CD4-positive, alpha-beta T cell treated with Interleukin-21 for 1 hour (primary cell): ENCODE measurements at places on chromosomes 11 and 22.

GRCh38 chr11:17350455-17351171 lies 987 bp upstream of the NCR3LG1 start:
- no peak for DNase-seq

DNA sequence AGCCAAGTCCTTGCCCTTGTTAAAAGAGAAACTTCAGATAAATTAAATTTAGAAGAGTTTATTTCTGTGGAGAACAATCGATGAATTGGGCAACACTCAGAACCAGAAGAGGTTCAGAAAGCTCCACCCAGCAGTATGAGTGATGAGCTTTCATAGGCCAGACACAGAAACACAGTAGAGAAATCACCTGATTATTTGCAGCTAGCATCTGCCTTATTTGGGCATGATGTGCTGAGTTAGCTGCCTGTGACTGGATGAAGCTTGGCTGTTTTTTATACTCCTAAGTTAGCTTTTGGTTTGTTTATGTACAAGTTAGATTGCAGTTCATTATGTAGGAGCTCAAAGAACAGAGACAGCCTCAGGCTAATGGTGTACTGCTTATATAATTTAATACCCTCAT lies 269.5 kb upstream of the SESN3 start:
- no peak for DNase-seq

DNA sequence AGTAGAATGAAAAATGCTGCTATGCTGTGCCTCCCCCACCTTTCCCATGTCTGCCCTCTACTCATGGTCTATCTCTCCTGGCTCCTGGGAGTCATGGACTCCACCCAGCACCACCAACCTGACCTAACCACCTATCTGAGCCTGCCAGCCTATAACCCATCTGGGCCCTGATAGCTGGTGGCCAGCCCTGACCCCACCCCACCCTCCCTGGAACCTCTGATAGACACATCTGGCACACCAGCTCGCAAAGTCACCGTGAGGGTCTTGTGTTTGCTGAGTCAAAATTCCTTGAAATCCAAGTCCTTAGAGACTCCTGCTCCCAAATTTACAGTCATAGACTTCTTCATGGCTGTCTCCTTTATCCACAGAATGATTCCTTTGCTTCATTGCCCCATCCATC lies 14.9 kb upstream of the HBE1 start:
- no peak for DNase-seq

GRCh38 chr11:68610452-68611116 lies 73.8 kb upstream of the GAL start:
- no peak for DNase-seq

DNA sequence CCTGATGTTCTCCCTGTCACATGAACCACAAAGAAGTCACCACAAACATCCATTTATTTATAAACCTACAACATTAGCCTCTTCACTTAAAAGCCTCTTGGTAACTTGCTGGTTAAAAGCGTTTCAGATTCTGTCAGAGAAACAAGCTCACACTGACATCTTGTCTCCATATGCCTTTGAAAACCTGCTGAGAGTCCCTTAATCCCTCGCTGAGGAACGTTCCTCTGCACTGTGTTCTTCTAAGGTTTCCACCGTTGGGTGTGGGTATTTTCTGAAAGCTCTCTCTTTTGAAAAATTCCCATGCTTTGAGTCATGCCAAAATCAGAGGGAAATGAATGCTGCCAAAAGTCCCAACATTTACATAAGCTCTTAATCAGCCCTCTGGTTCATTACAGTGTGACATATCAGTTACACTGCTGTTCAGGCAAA lies 149.8 kb downstream of the CCDC34 start:
- no peak for DNase-seq

DNA sequence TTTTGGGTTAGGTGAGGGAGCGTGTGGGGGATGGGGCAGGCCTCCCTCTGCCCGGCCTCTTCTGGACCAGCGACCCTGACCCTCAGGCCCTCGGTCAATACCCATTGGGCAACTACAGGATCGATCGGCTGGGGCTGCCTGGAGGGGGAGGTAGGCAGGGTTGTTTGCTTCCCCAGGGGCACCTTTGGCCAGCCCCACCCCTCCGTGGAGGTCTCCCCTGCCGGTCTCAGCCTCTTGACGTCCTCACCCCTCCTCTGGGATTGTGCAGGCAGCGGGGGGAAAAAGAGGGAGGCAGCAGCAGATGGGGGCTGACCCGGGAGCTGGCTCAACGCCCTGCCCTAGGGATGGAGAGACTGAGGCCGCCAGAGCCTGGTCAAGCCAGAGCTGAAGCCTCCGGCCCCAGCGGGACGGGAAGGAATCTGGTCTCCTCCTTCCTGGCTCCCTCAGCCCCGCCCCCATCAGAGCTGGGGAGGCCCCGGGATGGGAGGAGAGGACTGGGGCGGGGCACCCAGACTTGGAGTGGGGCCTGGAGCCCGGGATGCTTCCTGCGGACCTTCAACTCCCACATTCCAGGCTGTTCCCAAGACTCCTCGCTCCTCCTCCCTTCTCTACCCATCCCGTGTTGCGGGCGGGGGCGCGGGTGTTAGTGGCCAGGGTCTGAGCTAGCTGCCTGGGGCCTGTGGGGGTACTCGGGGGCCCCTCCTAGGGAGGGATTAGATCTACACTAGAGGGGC lies 14.4 kb upstream of the CDC42EP1 start:
- no peak for DNase-seq
